Heart right ventricle (tissue), 16 donors: ENCODE measurements at places on chromosomes 2 and 18. TPM values are rescaled to one million over a fixed set of nuclear protein-coding genes. Genes with fewer than 3 reads are reported as not detected.

DNAH7 gene
- total RNA-seq, result 0.10 TPM

ZNF385B gene
- total RNA-seq, result 2.2 TPM

HRH4 gene
- not detected for total RNA-seq

GALNT14 gene
- not detected for total RNA-seq

FAM98A gene
- 68.0 TPM for total RNA-seq

SERPINB2 gene
- not detected for total RNA-seq

FBXO41 gene
- total RNA-seq, result 1.6 TPM

SPP2 gene
- total RNA-seq, result not detected

PIEZO2 gene
- 0.26 TPM for total RNA-seq

HAT1 gene
- 34.9 TPM for total RNA-seq

STAT1 gene
- 438 TPM for total RNA-seq

TTC27 gene
- 11.7 TPM for total RNA-seq
